ENCODE measurements at places on chromosomes 4 and X.

DNA sequence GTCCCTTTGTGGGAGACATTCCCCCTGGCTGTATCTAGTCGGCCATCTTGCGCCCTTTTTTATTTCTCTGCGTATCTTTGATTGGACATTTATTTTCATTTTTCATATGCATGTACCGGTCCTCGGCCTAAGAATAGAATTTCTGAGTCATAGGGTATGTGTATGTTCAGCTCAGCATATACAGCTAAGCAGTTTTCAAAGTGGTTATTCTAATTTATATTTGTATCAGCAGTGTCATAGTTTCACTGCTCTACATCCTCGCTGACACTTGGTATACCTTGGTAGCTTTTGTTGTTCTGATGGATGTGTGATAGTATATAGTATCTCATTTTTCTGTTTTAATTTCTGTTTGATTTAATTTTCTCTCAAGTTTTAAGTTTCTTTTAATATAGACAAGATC lies 38.7 kb downstream of the BEX3 start:
- DNase-seq: no peak

DNA sequence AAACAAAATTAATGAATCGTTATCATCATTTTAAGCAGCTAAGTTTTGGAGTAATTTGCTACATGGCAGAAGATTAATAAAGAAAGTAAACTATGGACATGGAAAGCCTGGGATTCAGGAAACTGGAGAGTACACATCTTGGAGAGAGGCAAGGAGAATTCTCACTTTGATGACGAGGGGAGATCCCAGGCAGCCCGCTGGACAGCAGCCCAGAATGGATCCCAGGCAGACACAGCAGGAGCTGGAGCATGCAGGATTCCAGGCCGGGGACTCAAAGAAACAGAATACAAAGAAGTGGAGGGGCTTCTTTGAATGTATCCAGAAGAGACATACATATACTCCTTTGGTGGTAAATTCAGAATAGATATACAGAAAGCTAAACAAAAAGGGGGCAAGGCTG lies 118.0 kb upstream of the ATP6AP2 start:
- DNase-seq: no peak

GRCh38 chr4:42083816-42084215 lies 68.6 kb downstream of the BEND4 start:
- no peak for DNase-seq

GRCh38 chrX:103747163-103747562 lies 29.5 kb upstream of the PLP1 start:
- DNase-seq: no peak

DNA sequence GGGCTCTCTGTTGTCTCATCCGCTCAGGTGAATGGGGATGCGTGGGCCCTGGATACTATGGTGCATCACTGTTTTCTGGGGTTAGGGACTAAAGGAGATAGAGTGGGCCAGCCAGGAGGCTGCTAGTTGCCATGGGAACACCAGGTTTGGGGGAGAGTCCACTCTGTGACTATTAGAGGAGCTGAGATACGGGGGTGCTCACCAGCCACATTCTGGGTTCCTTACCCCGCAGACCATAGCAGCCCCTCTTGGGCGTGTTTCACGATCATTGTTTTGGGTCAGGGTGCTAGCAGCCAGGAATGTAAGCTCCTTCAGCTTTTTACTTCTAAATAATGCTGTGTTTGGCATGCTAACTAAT lies 4.6 kb downstream of the EFNB1 start:
- DNase-seq: no peak

GRCh38 chr4:118273642-118274041 lies 79.2 kb downstream of the PRSS12 start:
- DNase-seq: no peak

DNA sequence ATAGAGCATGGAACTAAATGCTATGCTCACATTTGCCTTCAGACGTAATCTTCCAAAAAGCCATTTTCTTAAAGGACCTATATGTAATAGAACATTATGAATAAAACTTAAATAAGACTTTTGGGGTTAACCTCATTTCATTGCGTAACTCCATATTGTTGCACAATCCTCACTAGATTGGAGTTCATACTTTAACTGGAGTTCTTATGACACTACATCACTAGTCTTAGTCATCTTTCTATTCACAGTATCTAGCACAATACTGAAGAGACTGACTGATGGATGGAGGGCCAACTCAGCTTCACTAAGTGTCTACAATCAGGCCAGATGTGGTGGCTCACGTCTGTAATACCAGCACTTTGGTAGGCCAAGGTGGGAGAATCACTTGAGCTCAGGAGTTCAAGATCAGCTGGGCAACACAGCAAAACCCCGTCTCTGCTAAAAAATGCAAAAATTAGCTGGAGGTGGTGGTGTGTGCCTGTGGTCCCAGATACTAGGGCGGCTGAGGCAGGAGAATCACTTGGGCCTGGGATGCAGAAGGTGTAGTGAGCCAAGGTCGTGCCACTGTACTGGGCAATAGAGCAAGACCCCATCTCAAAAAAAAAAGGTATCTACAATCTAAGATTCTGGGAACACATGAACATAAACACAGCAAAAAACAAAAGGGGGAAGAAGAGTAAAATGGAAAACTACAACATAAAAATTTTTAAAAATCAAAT lies 80.8 kb upstream of the MAB21L2 start:
- no peak for DNase-seq

GRCh38 chrX:110142096-110142495 lies 139.2 kb downstream of the TMEM164 start:
- DNase-seq: no peak

- no peak for DNase-seq
Observed at GRCh38 chr4:181971973-181972372, 271.2 kb upstream of the TENM3 start.

- DNase-seq: no peak
Observed at GRCh38 chrX:10471418-10471817, 149.0 kb downstream of the MID1 start.

DNA sequence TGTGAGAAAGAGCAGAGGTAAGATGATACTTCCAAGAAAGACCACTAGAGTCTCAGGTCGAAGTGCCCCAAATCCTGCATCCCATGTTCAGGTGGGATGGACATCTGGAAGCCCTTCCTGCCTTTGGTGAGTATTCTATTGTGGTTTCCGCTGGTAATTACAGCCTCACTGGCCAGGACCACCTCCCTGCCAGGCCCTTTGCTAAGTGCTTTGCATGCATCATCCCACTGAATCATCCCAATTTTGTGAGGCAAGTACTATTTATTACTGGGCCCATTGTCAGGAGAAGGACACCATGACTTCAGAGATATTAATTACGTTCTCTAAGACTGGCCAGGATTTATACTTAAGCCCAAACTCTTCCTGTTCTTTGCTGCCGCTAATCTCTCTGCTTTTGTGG lies 10.7 kb upstream of the PASD1 start:
- DNase-seq: no peak

DNA sequence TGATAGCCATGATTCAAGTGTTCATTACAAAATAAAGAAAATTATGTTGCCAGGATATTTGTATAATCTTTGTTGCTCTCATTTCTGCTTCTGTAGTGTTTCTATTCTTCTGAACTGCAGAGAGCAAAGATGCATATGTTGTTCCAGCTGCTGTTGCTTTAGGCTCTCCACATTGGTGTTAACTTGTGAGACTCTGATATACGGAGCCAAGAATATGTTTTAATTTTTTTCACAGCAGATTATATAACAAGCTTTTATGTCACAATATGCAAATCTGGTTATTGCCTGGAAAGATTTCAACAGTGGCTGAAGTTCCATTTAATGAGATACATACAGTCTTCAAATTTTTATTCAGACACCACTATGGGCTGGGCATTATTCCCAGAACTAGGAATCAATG lies 655.0 kb downstream of the GRXCR1 start:
- DNase-seq: no peak

Data from stimulated activated CD4-positive, alpha-beta T cell treated with anti-CD3 and anti-CD28 coated beads, Interleukin-1b, Interleukin-23, amount 100 ng/mL, for 1 hour (primary cell).